ENCODE measurements at places on chromosomes 4 and X.

GRCh38 chr4:112604589-112604988 is 32.1 kb downstream of the ZGRF1 start:
- DNase-seq, result no peak

GRCh38 chr4:6193399-6193798 is 7.0 kb downstream of the JAKMIP1 start:
- DNase-seq, result no peak

GRCh38 chrX:9995855-9996339 is 28.7 kb downstream of the CLDN34 start:
- DNase-seq, result peak; percentile 76

- DNase-seq, result no peak
Observed at GRCh38 chr4:56129431-56129861, 180.7 kb downstream of the CEP135 start.

DNA sequence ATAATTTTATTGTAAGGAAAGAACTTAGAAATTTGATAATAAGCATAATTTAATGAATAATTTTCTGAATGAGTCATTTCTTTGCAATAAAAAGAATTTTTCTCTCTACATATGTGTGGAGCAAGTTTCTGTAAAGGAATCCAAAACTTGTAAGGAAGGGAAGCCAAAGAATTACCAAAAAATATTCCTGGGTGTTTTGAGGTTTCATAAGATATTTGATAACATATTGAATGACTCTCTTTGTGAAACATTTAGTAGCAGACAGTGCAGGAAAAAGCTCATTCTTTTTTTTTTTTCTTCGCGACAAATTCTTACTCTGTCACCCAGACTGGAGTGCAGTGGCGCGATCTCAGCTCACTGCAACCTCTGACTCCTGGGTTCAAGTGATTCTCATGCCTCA is 469.0 kb upstream of the MAGEB2 start:
- no peak for DNase-seq

GRCh38 chr4:152640058-152640921 is 39.5 kb downstream of the TMEM154 start:
- no peak for DNase-seq

GRCh38 chrX:19343535-19344408 is at the start of gene PDHA1:
Gene PDHA1, plus strand, starts transcription at chrX:19343927. Its CDS starts 111 bp downstream, at chrX:19344038.
- DNase-seq, result peak; percentile 90

GRCh38 chr4:41012293-41012692 is 202.0 kb downstream of the APBB2 start:
- no peak for DNase-seq

DNA sequence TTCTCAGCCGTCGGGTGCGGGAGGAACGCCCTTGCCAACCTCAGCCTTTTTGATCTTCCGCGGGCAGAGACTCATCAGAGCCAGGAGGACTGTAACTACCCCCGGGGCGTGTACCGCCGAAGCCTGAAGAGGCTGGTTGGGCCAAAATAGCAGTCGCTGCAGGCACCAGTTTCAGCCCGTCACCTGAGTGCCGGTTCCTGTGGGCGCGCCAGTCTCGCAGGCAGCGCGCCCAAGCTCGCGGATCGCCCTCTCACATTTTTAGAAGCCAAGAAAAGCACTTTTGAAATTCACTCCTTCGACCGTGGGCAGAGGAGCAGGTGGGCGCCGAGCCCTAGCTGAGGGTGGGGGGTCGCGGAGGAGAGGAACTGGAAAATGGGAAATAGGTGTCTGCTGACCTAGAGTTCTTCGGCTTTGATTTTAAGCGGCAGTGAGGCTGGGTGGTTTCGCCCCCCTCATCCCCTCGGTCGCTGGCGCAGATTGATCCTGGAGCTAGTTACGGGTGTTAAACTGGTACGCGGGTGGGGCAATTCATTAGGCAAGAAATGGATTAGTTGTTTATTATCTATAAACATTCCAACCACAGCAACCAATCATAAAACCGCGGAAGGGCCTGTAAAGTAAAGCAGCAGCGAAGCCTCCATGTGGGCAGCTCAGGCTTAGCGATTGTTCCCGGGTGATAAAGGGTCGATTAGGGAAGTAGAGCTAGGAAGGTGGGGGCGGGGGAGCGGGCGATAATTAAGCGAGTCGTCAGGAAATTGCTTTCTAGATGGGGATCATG is 69.2 kb downstream of the FBXO8 start:
- DNase-seq, result no peak

DNA sequence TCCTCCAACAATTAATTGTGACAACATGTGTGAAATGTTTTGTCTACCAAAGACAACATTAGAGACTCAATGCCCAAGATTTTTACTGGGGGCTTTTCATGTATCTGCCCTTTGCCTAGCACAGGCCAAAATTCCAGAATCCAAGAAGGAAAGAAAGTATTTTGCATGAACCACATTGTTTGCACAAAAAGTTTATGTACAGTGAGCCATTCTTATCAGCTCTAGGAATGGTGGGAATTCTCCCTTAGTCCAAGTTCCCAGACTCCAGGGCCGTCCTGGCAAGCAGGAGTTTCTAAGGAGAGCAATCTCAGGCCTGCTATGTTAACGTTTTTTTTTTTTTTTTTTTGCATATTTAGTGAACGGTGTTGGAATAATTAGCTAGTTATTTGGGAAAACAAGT is 21.6 kb downstream of the GPRASP1 start:
- no peak for DNase-seq
